Activated B cell treated with CpG ODN at 0.5 μM for 24 hours (primary cell): ENCODE measurements at places on chromosomes 12 and 14.

DNA sequence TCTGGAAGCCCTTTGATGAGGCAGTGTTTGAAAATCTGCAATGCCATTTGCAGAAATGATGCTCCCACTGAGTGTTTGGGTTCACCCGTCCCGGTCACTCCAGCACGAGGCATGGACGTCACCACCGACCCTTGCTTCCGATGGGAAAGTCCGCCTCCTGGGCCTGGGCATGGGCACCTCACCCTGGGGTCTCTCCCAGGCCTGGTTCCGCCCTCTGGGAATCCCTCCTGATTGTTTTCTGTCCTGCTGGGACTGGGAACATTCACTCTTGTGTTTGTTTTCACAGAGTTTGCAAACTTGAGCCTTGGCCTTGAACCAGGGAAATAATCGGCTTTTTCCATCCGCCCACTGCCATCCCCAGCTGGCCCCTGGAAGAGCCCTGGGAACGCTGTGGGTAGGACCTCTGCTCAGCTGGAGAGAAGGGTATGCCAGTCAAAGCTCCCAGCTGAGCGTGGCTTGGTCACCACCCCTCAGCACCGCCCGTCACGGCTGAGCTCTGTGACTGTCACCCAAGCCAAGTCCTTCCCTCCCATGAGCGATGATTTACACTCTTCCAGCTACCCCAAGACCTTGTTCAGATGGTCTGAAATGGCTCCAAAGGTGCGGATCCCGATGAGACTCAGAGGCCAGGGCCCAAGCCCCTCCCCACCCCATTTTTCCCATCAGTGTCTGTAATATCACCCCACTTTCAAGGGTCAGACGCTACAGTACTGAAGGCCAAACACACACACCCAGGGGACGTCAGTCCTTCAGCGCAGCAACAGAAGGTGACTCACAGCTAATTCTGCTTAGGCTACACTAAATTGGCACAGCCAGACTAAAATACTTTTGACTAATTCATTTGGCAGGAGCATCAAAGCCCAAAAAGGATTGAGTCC, 34.1 kb upstream of the FZD10 start:
- DNase-seq: no peak

GRCh38 chr14:50678163-50678562, 10.1 kb upstream of the SAV1 start:
- no peak for DNase-seq

DNA sequence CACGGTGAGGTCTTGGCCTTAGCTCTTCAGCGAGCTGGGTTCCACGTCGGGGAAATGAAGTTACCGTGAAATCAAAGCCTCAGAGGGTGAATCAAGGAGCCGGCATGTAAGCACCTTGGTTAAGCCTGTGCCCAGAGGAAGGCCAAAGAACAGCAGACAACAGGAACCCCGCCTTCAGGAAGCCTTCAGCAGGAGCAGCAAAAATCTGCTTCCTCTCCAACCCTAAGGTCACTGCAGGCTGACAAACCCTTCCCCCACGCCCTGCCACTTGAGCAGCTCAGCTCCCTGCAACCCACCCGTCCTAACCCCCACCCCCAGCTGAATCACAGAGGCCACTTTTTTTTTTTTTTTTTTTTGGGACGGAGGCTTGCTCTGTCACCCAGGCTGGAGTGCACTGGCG, 72.9 kb upstream of the LTA4H start:
- DNase-seq: no peak

GRCh38 chr12:58163021-58163420, 221.7 kb downstream of the ATP23 start:
- DNase-seq: no peak

GRCh38 chr12:120229487-120230325, 28.8 kb upstream of the RPLP0 start:
- no peak for DNase-seq

DNA sequence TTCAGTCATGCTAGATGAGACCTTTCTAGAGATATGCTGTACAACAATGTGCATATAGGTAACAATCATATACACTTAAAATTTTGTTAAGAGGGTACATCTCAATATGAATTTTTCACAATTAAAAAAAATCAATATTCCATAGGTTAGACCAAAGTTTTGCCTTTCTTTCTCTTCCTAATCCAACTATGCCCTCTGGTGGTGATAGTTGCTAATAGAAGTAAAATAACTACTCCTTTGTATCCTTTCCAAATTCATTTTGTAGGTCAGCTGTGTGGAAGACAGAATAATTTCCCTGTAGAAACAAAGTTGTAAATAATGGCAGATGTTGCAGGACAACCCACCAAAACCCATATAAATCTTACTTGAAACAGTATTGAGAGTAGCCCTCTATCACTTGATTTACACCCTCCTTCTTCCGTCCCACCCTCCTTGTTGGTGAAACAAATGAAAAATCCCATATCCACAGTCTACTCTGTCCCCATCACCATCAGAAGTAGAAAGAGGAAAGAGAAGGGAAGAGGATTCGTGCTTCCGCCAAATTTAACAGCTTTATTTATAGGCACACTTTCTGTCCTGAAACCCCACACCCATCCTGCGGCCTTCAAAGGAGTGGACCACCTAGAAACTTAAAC, 34.2 kb upstream of the KICS2 start:
- DNase-seq: no peak
